Liver (tissue), 10 donors: ENCODE measurements at places on chromosomes 11 and 22. TPM values are rescaled to one million over a fixed set of nuclear protein-coding genes. Genes with fewer than 3 reads are reported as not detected.

Gene TBX10
- not detected for total RNA-seq

Gene CASP5
- 0.50 TPM for total RNA-seq

Gene ESAM
- 9.8 TPM for total RNA-seq

DNA sequence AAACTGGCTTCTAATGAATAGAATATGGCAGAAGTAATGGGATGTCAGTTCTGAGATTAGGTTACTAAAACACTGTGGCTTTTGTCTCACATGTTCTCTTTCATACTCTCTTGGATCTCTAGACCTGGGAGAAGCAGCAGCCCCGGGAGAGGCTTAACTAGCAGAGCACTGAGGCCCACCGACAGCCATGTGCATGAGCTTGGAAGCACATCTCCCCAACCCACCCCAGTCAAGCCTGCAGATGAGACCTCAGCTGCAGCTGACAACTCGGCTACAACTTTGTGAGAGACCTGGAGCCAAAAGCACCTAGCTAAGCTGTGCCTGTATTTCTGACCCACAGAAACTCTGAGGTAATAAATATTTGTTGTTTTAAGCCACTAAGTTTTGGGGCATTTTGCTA lies 100.8 kb downstream of the TRIM29 start:
- DNase-seq = peak; percentile 9

DNA sequence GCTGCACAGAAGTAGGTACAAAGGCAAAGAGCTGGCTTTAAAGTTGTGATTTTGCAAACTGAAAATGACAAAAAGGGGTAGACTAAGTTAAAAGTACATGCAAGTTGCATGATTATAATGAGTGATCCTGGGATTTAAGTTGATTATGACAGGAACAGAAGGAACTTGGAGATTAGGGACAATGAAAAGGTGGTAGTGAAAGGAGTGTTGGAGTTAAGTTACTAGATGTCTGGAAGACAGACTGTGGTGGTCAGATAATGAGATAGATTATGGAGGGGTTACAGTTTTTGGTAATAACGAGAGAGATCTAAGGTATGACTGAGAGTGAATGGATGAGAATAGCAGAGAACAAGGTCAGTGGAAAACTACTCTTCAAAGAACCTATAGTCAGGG lies 7.7 kb upstream of the TMEM9B start:
- no peak for DNase-seq

- no peak for DNase-seq
Measured at GRCh38 chr11:77072851-77073327, 6.1 kb downstream of the CAPN5 start.

DNA sequence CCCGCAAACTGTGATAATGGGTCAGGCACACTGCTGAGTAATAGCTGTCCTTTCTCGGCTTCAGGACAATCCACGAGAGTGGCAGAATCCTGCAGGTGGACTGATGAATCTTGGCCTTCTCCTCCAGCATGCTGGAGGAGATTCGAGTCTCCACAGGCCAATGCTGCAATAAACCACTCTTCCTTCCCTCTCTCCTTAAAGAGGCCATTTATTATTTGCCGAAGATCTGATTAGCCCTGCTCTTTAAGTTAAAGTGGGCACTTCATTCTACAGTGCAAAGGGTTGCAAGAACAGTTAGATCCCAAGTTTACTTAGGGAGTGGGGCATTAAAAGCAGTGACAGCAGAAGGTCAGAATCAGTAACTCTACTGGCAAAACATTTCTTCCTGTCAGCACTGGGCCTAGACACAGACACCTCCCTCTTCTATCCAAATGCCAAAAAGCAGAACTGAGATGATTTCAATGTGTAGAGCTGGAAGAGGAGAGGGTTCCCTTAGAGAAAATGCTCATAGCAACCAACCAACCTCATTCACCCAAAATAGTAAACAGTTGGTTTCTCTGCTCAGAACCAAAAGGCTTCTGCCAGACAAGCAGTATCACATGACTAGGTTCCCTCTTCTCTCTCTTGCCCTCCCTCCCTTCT lies 121.7 kb downstream of the SGSM3 start:
- DNase-seq = no peak

- DNase-seq = no peak
Measured at GRCh38 chr22:37664249-37665101, 6.0 kb downstream of the PDXP start.

DNA sequence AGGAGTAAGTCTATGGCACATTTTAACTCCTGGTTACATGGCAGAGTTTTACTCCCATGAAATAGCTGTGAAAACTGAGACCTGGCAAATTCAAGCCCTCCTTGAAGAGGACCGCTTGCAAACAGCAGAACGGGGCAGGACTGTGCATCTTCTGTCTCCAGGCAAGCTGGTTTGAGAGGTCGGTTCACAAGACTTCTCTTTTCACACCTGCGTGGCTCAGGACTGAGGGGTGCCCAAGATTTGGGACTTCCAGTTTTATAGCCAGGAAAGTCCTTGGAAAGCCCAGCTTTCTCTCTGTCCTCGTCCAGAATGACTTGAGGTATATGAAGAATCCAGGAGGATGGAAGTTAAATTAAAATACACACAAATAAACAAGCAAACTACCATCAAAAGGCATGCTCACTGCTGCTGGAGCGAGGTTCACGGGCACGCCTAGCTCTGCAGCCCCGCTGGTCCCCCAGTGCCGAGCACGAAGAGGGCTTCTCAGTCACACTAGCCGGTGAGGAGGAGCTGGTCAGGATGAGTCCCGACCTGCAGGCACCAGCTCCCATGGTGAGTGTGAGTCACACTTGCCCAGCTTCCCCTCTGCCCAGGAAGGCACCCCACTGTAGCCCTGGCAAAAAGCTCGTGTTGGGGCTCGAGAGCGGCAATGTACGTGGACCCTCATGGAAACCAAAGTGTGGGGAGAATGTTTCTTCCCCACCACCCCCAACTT lies 1382.4 kb downstream of the BRD1 start:
- no peak for DNase-seq
